MCF 10A (cell line): ENCODE measurements at places on chromosomes 5 and 9. TPM values are rescaled to one million over a fixed set of nuclear protein-coding genes. Genes with fewer than 3 reads are reported as not detected.

The ARID3C gene
- not detected in 2 replicates for total RNA-seq

The TGFBR1 gene
- total RNA-seq: 27.6 and 29.4 TPM in 2 replicates

The SCGB3A1 gene
- not detected in 2 replicates for total RNA-seq

The SPINK6 gene
- total RNA-seq: 0.56 and 1.9 TPM in 2 replicates

The HBEGF gene
- total RNA-seq: 20.6 and 55.7 TPM in 2 replicates

The SLC1A3 gene
- 5.9 and 9.6 TPM in 2 replicates for total RNA-seq

The RUSC2 gene
- 27.8 and 30.5 TPM in 2 replicates for total RNA-seq

The LRRC19 gene
- total RNA-seq: not detected in 2 replicates

The SLC34A3 gene
- not detected in 2 replicates for total RNA-seq

The TAF1L gene
- not detected in 2 replicates for total RNA-seq

DNA sequence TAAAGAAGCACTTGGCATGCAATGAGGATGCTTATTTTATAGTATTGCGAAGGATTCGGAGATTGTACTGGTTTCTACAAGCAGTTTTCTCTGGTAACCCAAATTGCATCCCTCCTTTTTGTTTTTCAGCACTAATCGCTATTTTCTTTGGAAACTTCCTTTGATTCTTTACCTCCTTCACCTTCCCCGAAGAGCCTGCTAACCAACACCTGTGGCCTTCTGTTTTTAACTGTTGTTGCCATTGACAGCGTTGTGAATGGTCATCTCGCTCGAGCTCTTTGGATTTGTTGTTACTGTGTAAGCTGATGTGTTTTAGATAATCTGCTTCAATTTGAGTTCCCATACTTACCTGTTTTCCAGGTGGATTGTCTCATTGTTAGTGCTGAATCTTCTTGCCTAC is 1.1 kb downstream of the CNOT6 start:
- no peaks in the 10 kb centered on the region for H3K27me3 ChIP-seq
- H3K4me3 ChIP-seq: peak overlapping the region; percentile 80
- DNase-seq: peak; percentile 34
- H3K27ac ChIP-seq: peak overlapping the region; percentile 95
- H3K36me3 ChIP-seq: peaks cover 22% of the 10 kb centered on the region

DNA sequence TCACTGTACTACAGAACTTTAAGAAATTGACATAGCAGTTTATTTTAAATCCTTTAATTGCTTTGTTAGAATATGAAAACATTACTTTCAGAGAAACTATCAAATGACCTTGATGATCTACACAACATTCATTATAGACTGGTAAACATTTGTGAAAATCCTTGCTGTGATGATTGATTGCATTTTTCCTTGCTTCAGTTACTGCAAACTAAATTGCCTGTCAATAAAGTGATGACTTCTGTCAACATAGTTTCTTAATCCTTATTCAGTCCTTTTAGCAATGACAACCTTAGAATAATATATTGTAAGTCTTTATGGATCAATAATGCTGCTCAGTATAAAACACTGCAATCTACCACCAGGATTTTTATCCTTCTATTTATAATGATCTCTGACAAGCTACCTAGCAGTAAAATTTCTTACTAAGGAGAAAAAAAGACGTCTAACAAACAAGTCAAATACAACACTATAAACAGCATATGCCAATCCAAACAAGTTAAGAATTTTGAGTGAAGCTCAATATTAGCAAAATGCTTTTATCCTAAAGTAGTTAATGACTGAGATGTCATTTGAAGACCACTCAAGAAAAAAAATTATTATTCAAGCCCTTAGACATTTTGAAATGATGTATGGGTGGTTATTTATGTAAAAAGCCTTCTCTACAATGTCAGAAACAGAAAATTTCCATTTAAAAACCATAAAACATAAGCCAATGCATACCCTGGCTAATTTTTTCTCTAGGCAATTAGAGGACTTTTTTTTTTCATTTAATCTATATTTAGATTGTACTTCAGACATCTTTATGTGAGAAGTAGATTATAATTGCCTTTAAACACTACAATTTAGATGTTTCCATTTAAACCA is 105.5 kb downstream of the FBXL17 start:
- no peak overlapping the region for H3K4me3 ChIP-seq
- H3K4me1 ChIP-seq: no peaks in the 10 kb centered on the region

GRCh38 chr5:38753141-38753540 is 92.7 kb upstream of the OSMR start:
- H3K27me3 ChIP-seq: no peaks in the 10 kb centered on the region
- no peak for DNase-seq
- H3K36me3 ChIP-seq: no peaks in the 10 kb centered on the region
- no peak overlapping the region for H3K4me3 ChIP-seq
- H3K27ac ChIP-seq: no peak overlapping the region

GRCh38 chr5:157566902-157567489 is 8.6 kb downstream of the ADAM19 start:
- H3K4me1 ChIP-seq: no peaks in the 10 kb centered on the region
- H3K36me3 ChIP-seq: no peaks in the 10 kb centered on the region
- H3K4me3 ChIP-seq: no peak overlapping the region
- no peak overlapping the region for H3K27ac ChIP-seq

GRCh38 chr9:136493567-136493971 is 10.7 kb upstream of the SEC16A start:
- H3K4me1 ChIP-seq: no peaks in the 10 kb centered on the region
- H3K4me3 ChIP-seq: no peak overlapping the region
- no peak overlapping the region for H3K27ac ChIP-seq
- peaks cover 28% of the 10 kb centered on the region for H3K36me3 ChIP-seq
- H3K27me3 ChIP-seq: no peaks in the 10 kb centered on the region
- DNase-seq: no peak

DNA sequence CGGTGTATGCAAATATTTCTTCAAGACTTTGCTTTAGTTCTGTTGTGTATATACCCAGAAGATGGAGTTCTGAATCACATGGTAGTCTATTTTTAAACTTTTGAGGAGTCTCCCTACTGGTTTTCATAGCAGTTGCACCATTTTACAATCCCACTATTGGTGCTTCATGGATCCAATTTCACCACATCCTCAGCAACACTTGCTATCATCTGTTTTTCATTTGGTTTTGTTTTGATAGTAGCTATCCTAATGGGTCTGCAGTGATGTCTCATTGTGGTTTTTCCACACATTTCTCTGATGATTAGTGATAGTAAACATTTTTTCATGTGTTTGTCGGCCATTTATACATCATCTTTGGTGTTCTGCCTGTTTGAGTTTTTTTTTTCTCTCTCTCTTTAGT is 1339.3 kb downstream of the EFNA5 start:
- H3K27me3 ChIP-seq: no peaks in the 10 kb centered on the region
- no peaks in the 10 kb centered on the region for H3K4me1 ChIP-seq
- no peak for DNase-seq
- no peak overlapping the region for H3K27ac ChIP-seq
- H3K4me3 ChIP-seq: no peak overlapping the region
- H3K36me3 ChIP-seq: no peaks in the 10 kb centered on the region

- no peak for DNase-seq
- H3K27me3 ChIP-seq: peaks cover 33% of the 10 kb centered on the region
- H3K27ac ChIP-seq: no peak overlapping the region
- no peaks in the 10 kb centered on the region for H3K36me3 ChIP-seq
- peaks cover 12% of the 10 kb centered on the region for H3K4me1 ChIP-seq
Measured at GRCh38 chr9:127209948-127210640, 54.5 kb upstream of the GARNL3 start.

DNA sequence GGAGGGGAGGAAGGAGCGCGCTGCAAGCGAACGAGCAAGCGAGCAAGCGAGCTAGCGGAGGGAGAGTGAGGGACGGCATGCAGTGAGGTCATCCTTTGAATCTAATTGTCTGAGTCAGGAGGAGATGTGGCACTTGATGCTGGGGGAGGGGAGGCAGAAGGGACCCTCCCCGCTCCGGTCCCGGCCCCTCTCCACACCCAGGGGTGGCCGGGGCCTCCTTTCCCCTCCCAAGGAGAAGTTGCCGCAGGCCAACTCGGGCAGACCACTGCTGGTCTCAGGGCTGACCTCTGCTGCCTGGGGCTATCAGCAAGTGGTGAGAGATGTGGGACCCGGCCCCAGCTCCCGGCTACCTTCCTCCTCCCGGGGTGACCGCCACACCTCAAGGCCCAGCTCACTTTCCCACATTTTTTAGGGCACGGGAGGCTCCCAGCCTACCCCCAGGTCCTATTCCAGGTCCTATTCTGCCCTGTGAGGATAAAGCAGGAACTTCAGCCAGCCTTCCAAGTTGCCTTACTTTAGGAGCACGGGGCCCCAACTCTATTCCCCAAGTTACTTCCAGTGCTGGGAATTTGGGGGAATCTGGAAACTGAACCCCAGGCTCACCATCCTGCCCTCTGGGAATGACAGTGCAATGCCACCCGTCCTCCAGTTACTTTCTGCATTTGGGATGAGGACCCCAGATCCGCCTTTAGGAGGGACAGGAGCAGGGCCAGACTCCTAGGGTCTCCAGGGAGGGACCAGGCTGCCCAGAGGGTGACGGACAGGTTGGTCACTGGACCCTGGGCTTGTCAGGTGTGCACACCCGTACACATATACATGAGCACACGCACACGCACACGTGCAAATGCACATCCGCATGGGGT is 11.1 kb downstream of the CNTFR start:
- H3K27me3 ChIP-seq: peaks cover 44% of the 10 kb centered on the region
- DNase-seq: no peak
- H3K4me1 ChIP-seq: no peaks in the 10 kb centered on the region
- H3K27ac ChIP-seq: no peak overlapping the region
- no peak overlapping the region for H3K4me3 ChIP-seq

- H3K36me3 ChIP-seq: no peaks in the 10 kb centered on the region
- no peak overlapping the region for H3K4me3 ChIP-seq
- H3K27ac ChIP-seq: no peak overlapping the region
- peaks cover 50% of the 10 kb centered on the region for H3K27me3 ChIP-seq
Measured at GRCh38 chr5:133653760-133654049, 41.4 kb upstream of the FSTL4 start.

- H3K4me3 ChIP-seq: no peak overlapping the region
- no peaks in the 10 kb centered on the region for H3K36me3 ChIP-seq
- H3K27ac ChIP-seq: no peak overlapping the region
- H3K27me3 ChIP-seq: peaks cover 37% of the 10 kb centered on the region
- no peak for DNase-seq
Measured at GRCh38 chr9:130654879-130655278, 9.5 kb upstream of the PRDM12 start.
